HCEC 1CT (cell line): ENCODE measurements at places on chromosomes 3 and 15.

- DNase-seq: peak; percentile 4
Measured at GRCh38 chr3:51819709-51820406, 40.8 kb upstream of the IQCF6 start.

DNA sequence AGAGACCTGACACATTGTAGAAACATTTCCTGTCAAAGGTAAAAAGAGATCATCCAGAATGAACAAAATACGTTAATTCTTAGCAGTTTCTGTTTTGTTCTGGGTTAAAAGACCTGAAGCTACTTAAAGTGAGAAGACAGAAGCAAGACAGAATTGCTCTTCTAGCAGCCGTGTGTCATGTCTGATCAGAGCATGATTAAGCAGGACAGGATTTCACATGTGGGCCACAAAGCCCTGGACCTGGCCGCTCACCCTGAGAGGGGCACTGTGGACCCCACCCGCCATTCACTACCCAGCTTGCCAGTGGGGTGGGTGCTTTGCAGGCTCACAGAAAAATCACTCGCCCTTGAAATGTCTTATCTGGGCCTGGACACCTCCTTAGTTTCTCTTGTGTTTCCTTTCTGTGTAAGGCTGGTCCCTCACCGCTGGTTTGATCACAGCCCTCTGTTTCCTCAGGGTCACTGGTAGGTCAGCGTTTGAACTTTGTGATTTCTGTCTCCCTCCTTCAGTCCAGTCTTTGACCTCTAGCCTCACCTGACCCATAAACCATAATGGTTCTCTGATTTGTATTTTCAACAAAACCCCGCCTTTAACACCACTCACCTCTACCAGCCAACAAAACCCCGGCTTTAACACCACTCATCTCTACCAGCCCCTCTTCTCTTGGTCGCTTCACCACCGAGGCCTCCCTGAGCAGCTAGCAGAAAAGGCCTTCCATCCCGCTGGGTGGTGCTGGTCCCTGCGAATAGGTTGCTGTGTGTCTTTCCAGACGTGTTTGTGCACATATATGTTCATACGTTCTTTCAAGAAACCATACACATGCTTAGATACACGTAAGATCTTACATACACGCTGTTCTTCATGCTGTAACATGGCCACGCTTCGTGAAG lies 185.0 kb downstream of the OR4M2 start:
- no peak for DNase-seq

GRCh38 chr3:45640091-45640507 lies 45.5 kb downstream of the LIMD1 start:
- no peak for DNase-seq

DNA sequence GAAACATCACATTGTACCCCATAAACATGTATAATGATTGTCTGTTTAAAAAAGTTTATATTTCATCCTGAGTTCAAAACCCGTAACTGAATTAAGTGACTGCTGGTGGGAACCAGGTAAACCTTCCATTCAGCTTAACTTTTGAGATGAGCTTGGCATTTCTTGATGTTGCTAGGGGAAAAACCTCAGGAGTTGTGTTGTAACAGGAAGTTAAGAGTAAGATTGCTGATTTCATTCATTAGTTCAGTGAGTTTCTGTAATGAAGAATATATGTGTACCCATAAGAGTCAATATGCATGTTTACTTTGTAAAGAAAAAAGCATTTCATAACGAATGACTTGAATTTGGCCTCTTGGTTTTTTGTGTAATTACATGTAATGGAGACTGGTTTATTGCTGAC lies 32.5 kb downstream of the CTSH start:
- no peak for DNase-seq

DNA sequence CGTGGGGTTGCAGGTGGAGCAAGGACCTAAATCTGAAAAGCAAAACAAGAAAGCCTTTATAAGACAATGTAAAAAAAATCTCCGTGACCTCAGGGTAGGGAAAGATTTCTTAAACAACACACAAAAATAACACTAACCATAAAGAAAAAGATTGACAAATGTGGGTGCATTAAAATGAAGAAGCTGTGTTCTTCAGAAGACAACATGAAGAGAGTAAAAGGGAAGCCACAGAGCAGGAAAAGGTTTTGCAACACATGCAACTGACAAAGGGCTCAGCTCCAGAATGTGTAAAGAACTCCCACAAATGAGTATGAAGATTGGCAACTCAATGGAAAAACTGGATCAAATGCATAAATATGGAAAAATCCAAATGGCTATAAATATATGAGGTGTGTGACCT lies 74.2 kb downstream of the MAGEF1 start:
- no peak for DNase-seq

DNA sequence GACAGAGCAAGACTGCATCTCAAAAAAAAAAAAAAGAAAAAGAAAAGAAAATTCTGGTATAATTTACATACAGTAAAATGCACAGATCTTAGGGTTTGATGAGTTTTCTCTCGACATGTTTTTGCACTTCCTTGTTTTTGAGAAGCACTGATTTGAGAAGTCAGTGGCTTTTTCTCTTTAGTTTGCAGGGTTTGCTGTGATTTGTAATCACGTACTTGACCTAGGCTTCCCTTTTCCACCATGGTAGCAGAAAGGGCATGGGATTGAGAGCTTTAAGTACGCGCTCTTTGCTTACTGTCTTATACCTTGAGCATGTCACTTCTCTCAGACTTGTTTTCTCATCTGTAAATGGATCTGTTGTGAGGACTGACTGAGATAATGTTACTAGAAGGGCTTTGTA lies 4.1 kb downstream of the VHL start:
- no peak for DNase-seq
